ENCODE measurements at places on chromosomes 13 and 19. TPM values are rescaled to one million over a fixed set of nuclear protein-coding genes. Genes with fewer than 3 reads are reported as not detected.

Gene SOX21
- total RNA-seq, result 94.7 TPM

Gene ZNF85
- 48.3 TPM for total RNA-seq

DNA sequence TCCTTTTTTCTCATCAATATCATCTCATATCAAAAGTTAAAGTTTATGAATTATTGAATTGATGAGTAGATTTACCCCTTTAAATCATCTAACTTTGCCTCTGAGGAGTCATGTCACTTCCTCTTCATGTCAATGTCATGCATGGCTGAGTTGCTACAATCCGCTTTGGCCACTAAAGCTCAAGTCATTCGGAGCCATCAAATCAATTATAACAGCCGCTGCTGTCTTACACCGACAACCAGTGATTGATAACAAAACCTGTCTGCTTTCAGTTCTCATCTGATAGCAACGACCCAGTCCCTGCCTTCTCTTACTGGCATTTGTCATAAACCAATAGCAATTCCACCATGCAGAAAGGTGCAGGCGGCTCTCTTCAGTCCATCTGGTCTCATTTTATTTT, 429.3 kb downstream of the DIAPH3 start:
- peak; percentile 44 for DNase-seq

DNA sequence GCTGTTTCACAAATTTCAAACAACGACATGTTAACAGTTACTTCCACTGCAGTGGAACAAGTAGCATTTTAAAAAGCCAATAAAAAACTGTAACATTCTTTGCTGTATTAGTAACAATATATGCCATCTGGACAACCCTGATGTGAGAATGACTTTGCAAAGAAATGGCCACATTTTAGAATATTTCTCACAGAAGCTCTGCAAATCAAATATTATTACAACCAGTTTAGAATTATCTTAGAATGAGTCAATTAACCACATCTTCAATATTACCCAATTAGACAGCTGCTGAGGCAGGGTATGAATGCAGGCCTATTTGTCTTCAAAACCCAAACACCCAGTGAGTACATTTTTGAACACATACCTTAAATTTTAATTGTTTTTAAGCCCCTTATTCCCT, 3.2 kb downstream of the ZNF699 start:
- DNase-seq, result no peak

Gene ZNF730
- total RNA-seq, result 59.2 TPM

Data from neural progenitor cell (in vitro differentiated cells).